AG09309 (cell line): ENCODE measurements at places on chromosomes 7 and 10.

DNA sequence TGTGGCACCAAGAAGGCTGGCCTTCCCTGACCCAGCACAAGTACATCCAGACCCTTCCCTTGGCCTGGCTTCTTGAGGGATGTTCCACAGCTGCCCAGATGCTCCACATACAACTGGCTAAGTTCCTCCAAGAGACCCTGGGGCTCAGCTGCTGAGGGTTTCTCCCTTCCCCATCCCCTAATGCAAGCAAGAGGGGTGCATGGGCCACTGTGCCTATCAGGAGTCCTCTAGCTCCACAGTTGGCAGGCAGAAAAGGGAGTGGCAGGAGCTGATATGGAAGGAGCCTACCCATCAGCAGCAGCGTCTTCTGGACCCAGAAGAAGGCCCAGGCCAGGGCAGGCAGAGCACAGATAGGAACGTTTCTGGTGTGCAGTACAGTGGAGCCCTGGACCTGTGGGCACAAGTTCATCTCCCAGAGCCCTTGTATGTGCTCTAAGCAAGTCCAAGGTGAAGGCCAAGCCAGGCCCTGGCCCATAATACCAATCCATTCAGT lies 26.2 kb downstream of the VSIR start:
- no peak for DNase-seq

DNA sequence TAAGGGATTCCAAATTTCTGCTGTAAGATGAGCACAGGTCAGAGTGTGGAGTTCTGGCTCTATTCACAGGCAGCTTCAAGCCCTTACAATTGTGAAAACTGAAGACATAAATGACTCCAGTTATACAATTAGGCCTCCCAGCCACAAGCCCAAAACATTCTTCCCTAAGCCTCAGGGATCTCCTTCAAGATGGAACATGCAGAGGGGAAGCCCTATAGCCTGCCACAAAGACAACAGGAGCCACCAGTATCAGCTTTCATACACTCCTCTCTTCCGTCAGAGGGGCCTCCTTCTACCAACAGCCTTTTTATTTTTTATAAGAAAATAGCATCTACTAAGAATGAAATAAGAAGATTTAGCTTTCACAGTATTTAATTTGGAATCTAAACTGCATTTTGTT lies 46.5 kb downstream of the DLD start:
- DNase-seq = no peak

GRCh38 chr10:118961436-118961835 lies 68.1 kb upstream of the NANOS1 start:
- DNase-seq = no peak

GRCh38 chr10:123149568-123150270 lies 1.8 kb downstream of the HMX2 start:
- DNase-seq = no peak
